Choroid plexus epithelial cell (primary cell): ENCODE measurements at places on chromosomes 6 and 20.
A peak's percentile ranks its signal among the peaks of the same experiment; 100 is the strongest.

- peak; percentile 62 for DNase-seq
Measured at GRCh38 chr6:4125500-4125899, 9.9 kb downstream of the ECI2 start.

GRCh38 chr6:107620732-107621131, 130.8 kb downstream of the SOBP start:
- peak; percentile 17 for DNase-seq

DNA sequence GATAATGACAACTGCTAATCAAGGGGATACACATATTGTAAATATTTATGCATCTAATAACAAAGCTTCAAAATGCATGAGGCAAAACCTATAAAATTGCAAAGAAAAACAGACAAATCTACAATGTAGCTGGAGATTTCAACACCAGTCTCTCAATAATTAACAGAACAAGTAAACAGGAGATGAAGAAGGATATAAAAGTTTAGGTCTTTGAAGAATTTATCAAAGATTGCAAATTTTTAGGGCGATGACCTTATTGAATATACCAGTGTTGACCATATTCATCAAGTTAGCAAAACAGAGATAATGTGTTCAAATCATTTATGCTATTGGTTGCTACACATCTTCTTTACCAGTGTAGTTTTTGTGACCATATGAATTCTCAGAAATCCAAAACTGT, 237.8 kb upstream of the SGK1 start:
- no peak for DNase-seq

GRCh38 chr6:159726255-159726917, 920 bp upstream of the WTAP start:
- no peak for DNase-seq

DNA sequence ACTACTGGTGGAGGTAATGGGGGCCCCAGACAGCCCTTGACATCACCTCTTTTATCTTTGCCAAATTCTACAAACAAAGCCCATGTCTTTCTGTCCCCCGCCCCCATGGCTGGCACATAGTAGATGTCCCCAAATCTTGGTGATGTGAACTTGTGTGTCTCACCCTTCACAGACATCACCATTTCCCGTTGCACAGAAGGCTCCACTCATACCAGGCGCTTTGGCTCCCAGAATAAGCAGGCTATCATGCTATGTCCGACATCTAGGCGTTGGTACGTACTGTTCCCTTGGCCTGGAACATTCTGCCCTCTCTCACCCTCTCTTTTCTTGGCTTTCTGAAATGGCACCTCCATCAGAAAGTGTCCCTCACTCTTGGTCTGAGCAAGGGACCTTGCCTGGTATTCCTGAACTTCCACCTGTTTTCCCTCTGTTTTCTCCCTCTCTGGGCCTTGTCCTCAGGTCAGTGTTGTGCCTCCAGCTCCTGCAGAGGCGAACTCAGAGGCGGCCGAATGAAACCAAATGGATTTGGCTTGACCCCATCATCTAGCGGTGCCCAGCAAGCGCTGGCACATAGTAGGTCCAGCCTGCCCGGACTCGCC, 968 bp upstream of the CCN5 start:
- DNase-seq: no peak

- DNase-seq: no peak
Measured at GRCh38 chr20:16710781-16711180, 19.0 kb upstream of the SNRPB2 start.

DNA sequence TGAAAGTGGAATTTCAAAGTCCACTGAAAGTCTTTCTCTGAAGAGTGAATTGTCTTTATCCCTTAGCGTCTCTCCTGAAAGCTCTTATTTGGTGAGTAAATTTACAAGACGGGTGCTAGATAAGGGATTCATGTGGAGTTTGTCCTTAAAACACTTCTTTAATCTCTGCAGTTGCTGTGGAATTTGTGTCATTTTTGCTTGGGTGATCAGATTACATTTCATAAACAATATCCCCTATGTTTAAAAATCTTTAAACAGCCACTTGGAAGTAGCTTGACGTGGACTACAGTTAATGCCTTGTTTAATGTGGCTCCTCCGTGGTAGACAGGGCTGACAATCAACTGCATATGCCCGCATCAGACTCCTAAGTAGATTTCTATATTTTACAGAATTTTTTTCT, 175.4 kb upstream of the ZNF217 start:
- peak; percentile 58 for DNase-seq
